ENCODE measurements at places on chromosomes 12 and 14.

GRCh38 chr12:132561427-132562156, 48.8 kb downstream of the LRCOL1 start:
- no peak for DNase-seq

DNA sequence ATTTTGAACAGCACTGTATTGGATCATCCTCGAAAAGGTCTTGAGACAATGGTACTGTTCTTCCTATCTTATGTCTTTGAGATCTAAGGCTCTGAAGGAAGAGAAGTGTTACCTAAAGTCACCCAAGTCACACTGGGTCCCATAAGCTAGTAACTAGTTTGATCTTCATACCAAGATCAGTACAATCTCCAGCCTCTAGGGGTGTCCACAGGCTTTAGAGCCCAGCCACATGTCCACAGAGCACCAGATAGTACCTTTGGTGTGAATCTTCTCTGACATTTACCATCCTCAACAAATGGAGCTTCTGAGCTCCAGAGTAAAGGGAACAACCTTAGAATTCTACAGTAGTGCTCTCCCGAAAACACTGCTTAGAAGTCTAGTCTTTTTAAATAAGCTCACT, 78.7 kb downstream of the KSR2 start:
- no peak for DNase-seq

- DNase-seq, result no peak
Measured at GRCh38 chr12:3005736-3006135, 46.5 kb downstream of the TEAD4 start.

GRCh38 chr12:128643155-128643554, 180.6 kb downstream of the SLC15A4 start:
- DNase-seq, result no peak

DNA sequence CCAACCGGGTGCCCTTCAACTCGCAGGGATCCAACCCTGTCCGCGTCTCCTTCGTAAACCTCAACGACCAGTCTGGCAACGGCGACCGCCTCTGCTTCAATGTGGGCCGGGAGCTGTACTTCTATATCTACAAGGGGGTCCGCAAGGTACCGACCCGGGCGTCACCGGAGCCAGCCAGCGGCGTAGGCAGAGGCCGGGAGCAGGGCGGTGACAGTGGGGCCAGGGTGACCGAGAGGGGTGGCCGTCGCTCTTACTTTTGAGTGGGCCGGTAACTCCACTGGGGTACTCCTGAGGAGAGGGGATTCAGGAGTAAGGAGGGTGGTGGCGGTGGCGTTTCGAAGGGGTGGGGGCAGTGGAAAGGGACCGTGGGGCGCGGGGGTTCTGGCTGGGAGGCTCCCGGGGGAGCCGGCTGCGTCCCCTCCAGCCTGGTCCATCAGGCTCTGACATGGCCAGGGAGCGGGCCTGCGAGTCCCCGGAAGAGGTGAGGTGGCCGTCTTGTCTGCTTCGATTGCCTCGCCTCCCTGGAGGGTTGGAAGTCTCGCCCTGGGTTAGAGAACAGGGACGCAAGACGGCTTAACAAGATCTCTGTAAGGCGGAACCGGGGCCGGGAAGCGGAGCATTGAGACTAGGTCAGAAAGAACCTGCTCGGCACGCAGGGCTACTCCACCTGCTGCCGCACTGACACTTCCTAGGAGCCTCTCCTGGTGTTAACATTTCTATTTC, 491 bp downstream of the WDR20 start:
- no peak for DNase-seq

DNA sequence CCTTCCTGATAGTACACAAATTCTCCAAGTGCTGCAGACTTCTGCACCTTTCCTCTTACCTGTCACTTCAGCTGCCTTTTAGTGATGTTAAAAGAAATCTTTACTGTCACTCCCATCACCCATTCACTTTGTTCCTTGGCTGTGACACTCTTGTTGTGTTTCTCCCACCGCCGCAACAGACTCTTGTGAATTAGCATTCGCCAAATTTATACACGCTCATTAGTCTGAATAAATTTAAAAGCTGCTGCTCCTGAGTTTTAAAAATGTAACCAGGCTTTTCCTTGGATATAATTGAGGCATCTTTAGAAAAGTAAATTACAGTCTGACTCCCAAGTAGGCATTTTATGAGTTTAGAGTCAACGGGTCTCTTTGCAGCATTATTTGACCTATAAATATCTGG, 1197.9 kb downstream of the BCL11B start:
- no peak for DNase-seq

GRCh38 chr12:32536000-32536345, 136.6 kb downstream of the FGD4 start:
- DNase-seq, result no peak

- DNase-seq, result no peak
Measured at GRCh38 chr14:101732118-101732517, 29.4 kb upstream of the PPP2R5C start.

DNA sequence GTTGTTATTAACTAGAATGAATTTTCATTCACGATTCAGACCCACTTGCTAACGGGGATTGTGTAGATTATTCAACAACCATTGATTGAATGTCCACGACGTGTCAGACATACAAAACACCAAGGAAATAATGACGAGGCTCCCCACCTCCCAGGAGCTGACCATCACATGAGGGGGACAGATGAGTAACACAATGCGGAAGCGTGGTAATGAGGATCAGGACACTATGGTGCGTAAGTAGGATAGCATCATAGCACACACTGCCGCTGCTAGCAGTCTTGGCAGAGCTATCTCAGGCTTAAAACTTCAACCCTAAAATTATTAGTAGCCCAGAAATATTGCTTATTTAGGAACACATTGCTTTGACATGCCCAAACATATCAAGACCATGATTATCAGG, 265.8 kb downstream of the EGLN3 start:
- no peak for DNase-seq

Measured in renal cortex interstitium (tissue), 15 donors.